ENCODE measurements at places on chromosomes 2 and 18.

DNA sequence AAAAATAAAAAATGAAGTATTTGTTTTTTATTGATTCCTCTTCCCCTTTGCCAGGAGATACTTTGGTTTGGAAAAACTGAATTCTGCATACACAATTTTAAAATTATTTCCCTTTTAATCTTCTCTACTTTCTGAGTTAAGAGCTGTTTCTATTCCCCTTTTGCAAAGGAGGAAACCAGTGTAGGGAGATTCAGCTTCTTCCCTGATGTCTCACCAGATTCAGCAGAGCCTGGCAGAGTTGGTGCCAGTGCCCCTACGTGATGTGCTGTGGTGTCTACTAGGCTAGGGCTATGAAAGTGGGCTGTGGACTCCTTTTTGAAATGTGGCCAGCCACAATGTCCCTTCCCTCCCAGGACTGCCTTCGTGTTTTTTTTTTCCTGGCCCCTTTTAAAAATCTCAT is 2.4 kb downstream of the RPE start:
- no peak for DNase-seq

DNA sequence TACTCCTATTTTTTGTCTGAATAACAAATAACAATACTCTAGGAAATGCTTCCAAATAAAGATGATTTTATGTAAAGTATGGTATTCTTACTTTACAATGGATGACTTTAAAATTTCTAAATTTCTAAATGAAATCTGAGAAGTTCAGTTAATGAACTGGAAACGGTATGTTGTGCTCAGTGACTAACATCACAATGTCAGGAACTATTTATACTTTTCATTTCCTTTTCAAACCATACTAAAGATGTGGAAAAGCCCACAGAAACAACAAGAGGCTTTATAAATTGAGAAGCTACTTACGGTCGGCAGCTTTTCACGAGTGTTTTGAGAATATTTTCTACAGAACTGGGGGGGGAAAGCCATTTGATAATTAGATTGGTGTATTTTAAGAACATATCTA is 31.1 kb downstream of the PSME4 start:
- DNase-seq = no peak

- no peak for DNase-seq
Measured at GRCh38 chr2:11842336-11842735, 95.9 kb downstream of the LPIN1 start.

- DNase-seq = no peak
Measured at GRCh38 chr2:201403880-201404279, 46.7 kb upstream of the FLACC1 start.

DNA sequence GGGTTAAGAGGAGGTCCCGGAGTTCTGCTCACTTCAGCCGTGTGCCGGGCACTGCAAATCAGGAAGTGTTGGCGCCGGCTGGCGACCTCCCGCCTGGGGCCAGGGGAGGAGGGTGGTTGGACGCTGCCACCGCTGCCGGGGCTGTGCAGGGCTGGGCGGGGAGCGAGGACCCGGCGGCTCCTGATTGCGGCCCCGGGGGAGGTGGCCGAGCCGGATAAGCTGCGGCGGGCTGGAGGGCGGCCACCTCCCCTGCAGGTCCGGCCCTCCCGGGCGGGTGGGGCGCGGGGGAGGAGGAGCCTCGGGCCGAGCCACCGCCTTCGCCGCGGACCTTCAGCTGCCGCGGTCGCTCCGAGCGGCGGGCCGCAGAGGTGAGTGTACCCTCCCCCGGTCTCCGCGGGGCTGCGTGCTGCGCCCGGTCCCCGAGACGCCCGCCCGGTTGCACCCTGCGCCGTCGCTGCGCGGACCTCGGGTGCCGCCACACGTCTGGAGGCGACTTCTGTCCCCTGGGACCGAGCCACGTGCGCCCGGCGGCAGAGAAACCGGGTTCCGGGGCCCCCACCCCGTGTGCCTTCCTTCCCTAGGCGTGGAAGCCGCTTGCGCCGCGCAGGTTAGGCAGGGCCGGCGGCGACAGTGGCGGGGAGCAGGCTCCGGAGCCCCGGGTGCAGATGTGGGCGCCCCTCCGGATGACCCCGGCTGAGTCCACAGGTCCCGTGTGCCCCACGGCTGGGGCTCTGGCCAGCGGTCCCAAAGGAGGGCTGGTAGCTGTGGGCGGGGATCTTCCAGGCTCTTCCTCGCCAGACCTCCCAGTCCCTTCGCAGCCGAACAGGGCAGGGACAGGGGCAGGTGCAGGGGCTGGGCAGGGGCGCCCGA is at the start of gene STEAP3:
Gene STEAP3, plus strand, starts transcription at position 314 of the 870 bp plus-strand sequence. CDS start 7,179 bp downstream, outside the sequence.
- DNase-seq = no peak

- no peak for DNase-seq
Measured at GRCh38 chr2:199463708-199464605, 6.2 kb upstream of the SATB2 start.

GRCh38 chr2:231877533-231878456 is 48.4 kb downstream of the NPPC start:
- DNase-seq = no peak

GRCh38 chr2:85887566-85888019 is 1.2 kb downstream of the ST3GAL5 start:
- DNase-seq = no peak

GRCh38 chr2:42045848-42046748 is 1.7 kb upstream of the PKDCC start:
- no peak for DNase-seq

DNA sequence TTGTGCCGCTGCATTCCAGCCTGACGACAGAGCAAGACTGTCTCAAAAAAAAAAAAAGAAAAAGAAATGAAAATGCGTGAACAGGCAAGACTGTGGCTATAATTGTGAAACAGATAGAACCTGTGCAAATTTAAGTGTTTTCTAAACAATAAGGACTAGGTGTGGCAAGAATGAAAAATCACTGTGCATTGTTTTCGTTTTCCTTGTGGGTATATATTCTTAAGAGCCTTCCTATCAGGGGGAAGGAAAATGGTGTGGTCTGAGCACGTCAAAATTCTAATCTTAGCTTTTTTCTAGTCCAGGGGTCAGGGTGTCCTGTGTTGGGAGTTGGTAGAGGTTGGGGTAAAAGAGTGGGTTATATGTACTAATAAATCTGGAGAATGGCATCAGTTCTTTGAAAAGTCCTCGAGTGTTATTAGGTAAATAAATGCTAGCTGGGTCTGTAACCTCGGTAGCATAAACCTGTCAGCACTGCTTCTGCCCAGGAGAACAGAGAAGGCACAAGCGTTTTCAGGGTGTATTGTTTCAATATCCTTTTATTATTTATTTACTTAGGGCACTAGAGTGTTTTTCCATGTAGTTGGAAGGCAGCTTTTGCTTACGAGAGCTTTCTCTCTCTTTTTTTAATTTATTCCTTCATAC is 11.6 kb downstream of the ATP6V1C2 start:
- DNase-seq = no peak

GRCh38 chr2:215003001-215003400 is 135.4 kb downstream of the ABCA12 start:
- no peak for DNase-seq

DNA sequence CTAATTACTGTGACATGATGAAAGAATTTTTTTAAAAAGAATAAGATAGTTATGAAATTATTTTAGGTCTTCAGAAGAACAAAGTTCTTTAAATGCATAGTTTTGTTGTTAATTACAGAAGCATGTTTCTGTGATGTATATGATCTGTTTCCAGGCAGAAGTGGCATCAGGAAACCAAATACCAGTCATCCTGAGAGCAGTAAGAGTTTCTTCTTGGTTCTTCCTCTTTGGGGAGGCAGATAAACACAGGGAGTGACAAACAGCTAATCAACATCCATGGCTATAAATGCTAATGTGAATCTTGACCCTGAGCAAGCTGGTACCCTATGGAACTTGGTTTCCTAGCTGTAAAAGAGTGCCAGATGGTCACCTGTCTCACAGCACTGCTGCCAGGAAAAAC is 29.2 kb downstream of the WIPF1 start:
- no peak for DNase-seq

DNA sequence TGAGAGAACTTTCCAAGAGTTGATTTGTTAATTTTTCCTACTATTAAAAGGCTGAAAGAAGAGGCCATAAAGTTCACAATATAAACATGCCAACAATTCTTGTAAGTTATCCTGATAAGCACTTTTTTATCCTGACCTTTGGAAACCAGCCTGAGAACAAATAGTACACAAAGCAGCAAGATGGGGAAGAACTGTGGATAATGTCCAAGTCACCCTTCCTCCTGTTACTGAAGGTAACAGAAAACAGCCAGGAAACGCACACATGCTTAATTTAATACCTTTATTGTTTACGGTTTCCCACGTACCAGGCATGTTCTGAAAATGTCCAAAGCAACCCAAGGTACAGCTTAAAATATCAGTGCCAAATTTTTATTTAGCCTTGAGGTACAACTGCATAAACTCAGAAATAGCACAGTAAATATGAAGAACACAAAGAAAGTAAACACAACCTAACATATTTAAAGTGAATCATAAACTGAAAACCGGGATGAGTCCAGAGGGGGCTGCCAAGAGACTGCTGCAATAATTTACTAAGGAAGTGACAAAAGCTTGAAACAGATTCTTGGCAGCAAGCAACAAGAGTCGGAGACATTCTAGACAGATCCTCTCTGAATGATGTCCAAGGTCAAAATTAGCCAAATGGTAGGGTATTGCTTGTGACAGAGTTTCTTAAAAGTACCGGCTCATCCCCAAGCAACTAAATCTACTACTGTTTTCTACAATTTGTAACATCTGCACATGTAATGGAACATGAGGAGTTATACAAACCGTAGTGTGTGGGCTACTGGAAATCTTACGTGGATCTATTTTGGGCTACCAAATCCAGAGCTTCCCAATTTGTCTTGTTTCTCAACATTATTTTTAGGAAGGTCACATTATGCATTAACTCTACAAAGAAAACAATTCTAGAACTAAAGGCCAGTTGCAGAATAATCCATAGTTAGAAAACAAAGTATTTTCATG is 93.2 kb downstream of the CABYR start:
- no peak for DNase-seq

- DNase-seq = no peak
Measured at GRCh38 chr2:197097578-197098366, 171.3 kb upstream of the PGAP1 start.

GRCh38 chr2:173647681-173648311 is 293.1 kb downstream of the CDCA7 start:
- DNase-seq = no peak

GRCh38 chr2:240934701-240935102 is 28.6 kb downstream of the CROCC2 start:
- DNase-seq = no peak

DNA sequence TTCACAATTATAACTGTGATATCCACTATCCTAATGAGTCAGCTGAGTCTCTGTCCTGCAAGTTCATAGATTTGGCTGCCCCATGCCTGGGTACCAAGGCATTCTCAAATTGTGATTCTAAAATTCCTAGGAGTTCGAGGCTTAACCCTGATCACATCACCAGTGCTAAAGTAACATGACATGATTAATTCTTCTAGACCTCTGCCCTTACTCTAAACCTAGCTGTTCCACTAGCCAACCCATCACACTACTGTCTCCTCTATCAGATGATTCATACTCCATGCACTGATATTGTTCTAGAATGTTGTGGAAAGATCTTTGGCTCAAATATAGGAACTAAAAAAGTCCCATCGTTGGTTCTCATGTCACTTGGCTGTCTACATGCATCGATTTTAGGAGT is 487.6 kb downstream of the PIK3C3 start:
- DNase-seq = no peak

- DNase-seq = no peak
Measured at GRCh38 chr2:140417504-140417903, 1637.3 kb upstream of the NXPH2 start.

DNA sequence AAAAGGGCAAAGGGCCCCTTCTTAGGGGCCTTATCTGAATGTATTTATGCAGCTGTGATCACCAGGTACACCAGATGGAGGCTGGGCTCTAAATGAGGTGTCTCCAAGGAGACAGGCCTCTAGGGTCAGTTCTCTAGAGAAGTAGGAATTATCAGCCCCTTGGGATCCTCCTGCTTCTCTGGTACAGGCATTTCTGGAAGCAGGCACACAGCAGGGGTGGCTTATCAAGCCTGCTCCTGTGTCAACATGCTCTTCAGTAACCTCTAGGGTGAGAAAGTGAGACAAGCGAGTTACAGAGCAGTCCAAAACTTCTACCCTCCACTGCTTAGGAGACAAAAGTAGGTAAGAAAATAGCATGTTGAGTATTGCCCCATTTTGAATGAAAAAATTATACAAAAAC is 13.8 kb downstream of the TPGS2 start:
- no peak for DNase-seq

- DNase-seq = no peak
Measured at GRCh38 chr2:238094438-238095022, 5.6 kb upstream of the ESPNL start.

- no peak for DNase-seq
Measured at GRCh38 chr2:230795856-230796255, 68.9 kb upstream of the ITM2C start.

- DNase-seq = no peak
Measured at GRCh38 chr2:37230581-37230980, 815 bp downstream of the CEBPZ start.

DNA sequence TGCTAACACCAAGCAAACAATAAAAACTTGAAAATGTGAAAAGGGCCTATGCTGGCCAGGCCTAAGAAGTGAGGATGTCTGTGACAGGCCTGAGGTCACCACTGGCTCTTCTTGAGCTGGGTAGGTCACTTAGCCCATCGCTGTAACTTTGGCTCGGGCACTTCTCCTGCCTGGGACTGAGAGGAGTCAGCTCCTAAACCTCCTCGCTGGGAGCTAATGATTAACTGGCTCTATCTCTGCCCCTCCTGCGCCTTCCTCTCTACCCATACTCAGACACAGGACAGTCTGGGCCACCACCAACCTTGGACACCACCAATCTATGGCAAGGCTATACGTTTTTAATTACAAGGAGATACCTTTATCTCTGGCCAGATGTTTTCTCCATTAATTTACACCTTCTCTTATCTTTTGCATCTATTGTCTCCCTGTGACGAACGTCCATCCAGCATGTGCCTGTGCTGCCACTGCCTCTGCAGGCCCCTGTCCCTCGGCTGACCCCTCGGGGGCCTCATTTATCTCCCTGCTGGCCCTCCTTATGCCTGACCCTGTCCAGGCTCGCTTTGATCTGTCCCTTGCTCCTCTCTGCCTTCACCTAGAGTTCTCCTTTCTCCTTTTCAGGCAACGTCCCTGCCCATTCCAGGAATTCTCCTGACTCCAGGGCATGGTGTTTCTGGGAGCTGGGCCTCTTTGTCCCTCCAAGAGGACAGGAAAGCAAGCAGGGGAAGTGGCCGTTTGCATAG is 149.1 kb upstream of the GATA6 start:
- no peak for DNase-seq

All from stimulated activated CD8-positive, alpha-beta memory T cell treated with anti-CD3 and anti-CD28 coated beads, Interleukin-4, amount 100 ng/mL, for 1 hour (primary cell).